ENCODE measurements at places on chromosomes 11 and 22.

DNA sequence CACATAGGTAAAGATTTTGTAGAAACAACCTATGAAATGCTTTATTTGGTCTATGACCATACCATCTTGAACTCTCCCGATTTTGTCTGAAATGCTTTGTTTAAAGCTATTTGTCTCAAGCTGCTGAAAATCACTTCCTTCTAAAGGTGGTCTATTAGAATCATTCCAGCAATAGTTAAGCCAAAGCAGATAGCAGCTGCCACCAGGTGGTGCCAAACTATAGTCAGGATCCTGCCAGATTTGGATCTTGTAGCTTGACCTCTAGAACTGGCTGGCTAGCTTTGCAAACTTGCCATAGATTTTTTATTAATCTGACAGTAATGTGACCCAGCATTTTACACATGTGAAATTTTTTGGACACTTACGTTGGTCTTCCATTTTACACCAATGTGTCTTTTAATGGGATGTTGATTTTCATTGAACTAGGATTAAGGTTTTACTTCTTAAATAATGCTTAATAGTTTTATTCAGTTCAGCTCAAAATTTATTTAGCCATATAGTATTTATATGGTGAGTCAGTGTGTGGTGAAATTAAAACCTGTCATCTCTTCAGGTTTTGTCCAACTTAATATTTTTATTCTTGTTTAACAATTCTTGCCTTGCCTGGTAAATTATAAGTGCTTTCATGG, 19.7 kb downstream of the CTR9 start:
- peak; percentile 46 for DNase-seq

DNA sequence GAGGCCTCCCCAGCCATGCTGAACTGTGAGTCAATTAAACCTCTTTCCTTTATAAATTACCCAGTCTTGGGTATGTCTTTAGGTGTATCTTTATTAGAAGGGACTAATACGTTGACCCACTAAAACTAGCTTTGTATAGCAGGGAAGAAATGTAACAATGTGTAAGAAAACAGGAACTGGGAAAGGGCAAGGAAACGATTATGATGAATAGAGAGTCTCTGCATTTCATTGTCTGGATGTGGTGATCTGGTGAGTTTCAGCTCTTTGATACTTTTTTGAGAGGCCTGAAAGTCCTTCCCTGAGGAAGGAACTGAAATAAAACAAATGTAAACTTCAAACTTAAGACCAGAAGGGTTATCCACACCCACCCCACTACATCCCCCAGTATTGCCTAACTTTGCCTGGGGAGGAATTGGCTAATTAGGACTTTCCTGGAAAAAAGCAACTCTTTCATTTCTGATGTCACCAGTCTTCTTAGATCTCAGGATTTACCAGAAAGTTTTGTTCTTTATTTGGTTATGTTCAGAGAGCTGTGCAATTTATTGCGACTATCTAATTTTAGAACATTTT, 119.0 kb downstream of the LDLRAD3 start:
- DNase-seq, result no peak

DNA sequence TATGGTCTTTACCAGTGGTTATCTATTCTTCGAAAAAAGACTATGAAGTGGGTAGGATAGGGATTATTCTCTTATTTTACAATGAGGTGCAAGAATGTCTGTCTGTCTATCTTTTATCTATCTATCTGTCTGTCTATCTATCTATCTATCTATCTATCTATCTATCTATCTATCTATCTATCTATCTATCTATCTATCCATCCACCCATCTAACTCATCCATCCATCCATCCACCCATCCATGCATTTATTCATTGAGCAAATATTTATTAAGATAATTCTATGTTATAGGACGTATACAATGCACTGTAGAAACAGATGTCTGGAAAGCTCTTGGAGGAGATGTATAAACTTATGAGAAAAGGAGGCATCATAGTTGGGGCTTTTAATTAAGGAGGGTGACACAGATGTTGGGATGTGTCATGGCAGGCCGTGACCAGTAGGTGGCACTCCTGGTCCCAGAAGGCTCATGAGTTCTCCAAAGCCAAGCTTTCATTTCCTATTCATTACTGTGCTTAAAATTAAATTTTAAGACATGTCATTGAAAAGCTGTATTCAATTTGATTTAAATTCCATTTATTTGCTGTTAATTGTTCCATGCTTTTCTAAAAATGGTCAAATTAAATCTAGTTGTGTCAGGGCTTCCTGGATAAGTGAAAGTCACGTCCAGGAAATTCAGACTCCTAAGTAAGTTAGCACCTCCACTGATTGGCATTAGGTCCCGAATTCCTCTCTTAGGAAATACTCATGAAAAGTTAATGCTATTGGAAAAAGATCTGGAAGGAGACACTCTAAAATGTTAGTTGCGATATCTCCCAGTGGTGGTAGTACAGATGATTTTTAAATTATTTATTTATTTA, 19.0 kb upstream of the E2F8 start:
- peak; percentile 81 for DNase-seq

GRCh38 chr11:34343153-34343552, 14.7 kb downstream of the ABTB2 start:
- no peak for DNase-seq

DNA sequence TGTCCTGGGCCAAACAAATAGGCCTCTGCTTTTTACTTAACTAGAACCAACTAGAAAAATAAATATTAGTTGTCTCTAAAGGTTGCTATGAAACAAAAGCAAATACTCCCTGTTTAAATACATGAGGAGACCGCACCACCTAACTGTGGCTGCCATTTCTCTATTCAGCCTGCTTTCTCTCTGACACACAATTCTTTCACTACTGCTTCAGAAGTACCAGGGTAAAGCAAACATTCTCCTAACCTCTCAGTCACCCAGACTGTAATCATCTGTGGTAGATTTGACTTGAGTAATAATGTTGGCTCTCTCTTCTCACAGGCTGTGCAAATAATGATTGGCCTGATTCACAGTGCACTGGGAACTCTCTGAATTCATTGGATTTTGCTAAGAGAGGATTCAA, 41.0 kb upstream of the MS4A8 start:
- DNase-seq, result no peak

DNA sequence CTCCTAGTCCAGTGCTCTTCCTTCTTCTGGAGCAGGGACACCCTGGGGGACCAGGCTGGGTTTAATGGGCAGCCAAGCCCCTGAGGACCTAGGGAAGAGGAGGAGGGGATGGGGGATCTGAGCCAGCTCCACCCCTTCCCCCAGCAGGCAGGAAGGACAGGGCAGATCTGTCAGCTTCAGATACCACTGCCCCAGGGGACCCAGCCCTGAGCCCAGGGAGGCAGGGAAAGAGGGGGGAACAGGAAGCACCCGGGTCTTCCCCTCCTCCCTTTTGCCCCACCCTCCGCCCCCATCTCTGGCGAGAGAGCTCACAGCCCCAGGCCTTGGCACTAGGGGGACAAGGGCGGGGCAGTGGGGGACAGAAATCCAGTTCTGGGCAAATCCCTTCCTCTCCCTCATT, 11.7 kb upstream of the SOX10 start:
- no peak for DNase-seq

DNA sequence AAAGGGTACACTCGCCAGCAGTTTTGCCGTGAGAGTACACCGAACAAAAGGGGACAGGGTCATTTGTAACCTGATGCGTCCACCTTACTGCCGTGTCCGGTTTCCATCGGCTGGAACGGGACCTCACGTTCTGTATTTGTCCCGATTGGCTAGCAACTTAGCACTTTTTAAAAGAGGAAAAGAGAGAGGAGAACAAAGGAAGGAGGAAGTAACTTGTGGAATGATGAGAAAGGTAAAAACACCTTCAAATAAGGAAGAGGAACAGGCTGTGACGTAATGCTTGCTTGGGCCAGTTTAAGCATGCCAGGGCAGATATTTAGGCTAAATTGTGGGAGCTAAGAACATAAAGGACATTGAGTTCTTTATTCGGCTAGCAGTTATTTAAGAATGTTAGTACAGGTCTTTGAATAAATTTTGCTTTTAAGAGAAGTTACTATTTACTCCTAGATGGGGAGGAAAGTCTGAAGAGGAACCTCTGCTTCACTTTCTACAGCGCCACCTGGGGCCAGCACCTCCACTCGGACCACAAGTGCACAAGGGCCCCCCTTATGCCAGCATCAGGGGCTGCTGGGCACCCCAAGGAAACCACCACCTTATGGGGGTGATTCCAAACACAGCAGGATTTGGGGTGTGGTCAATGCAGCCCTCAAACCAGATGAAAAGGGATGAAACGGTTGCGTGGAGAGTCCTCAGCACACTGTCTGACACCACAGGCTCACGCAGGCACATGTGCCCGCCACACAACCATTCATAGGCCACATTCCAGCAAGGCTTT, 5.8 kb downstream of the ARSA start:
- DNase-seq, result no peak

DNA sequence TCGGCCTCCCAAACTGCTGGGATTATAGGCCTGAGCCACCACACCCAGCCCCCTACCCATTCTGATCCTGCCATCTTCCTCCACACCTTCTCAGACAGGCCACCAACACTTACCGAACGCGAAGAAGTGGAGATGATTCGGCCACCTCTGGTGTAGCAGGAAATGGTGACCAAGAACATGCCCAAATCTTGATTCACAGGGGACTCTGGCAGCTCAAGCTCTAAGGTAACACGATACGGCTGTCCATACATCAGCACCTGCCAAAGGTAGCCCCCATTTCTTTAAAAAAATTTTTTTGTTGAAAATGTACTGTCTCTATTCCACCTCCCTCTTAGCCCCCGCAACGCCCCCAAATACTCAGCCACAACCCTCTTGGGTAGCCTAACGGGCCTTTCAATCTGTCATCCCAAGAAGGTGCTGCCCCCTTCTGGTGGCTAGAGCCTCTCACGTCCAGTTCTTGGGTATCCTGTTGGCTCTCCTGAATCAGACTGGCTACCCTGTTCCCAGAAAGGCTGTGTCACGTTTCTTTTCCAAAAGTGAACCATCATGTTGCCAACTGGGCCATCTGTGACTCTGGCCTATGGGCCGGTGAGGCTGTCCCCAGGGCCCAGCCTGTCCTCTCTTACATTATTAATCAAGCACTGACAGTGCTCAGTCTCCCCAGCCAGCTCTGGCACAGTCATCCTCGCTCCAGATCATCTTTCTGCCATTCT, 5.3 kb upstream of the LRRN4CL start:
- peak; percentile 84 for DNase-seq

GRCh38 chr22:32714458-32715430, 86.8 kb upstream of the TIMP3 start:
- DNase-seq, result no peak

DNA sequence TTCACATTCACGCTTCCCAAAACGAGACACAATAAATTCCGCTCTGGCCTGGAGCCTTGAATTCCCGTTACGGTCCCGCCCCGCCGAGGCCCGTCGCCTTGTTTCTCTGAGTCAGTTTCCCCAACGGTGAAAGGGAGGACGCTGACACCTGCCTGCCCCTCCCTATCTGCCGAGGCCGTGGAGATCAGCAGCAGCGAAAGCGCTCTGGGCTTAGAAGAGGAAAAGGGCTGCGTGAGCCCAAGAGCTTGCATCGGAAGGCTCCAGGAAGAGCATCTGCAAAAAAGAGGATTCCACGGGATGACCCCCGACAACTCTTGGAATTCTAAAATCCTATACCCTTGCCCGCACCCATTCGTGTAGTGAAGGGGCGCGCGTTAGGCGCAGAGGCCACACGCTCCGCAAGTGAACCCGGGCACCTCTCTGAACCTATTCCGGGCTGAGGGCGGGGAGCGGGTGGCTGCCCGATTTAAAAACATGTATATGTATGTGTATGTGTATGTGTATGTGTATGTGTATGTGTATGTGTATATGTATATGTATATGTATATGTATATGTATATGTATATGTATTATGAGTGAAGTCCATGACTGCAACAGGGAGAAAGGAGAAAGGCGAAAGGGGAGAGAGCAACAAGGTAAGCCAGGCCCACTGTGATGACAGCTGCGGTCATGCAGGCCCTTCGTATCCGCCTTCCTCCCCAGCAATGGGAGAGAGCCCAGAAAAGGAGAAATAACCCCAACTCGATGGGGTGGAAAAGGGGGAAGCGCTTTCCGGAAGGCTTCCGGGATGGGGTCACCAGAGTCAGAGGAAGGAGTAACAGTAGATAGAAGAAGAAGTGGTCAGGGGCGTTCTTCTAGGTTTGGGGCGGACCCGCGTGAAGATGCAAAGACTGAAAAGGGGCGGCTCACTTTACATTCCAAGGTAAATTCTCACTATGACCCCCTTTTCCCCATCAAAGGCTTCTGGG, 948 bp upstream of the MRTFA start:
- DNase-seq, result no peak

- no peak for DNase-seq
Observed at GRCh38 chr11:68763926-68764657, 12.8 kb upstream of the TESMIN start.

DNA sequence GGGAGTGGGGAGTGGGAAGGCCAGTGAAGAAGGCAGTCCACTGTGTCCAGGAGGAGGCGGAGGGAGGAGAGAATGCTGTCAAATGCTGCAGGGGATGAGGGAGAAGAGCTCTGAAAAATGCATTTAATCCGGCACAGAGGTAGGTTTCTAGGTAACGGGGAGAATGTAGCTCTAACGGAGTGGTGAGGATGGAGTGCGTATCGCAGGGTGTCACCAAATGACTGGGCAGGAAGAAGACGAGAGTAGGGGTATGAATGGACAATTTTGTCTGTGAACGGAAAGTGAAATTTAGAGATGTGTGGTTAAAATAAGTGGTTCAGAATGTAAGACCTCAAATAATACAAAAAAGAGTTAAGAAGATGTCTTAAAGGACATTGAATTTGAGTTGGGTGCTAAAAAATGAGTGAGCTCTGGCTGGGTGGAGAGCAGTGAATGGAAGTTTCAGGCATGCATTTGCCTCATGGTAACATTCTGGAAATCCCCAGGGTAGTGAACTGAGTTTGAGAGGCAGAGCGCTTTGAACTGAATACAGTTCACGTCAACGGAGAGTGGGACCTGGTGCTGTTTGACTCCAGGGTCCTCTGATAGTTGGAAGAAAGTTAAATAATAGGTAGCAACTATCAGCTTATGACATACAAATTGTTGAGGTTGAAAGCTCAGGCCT, 81.3 kb upstream of the CADM1 start:
- no peak for DNase-seq

- DNase-seq, result no peak
Observed at GRCh38 chr22:36608987-36609386, 80.0 kb upstream of the EIF3D start.

DNA sequence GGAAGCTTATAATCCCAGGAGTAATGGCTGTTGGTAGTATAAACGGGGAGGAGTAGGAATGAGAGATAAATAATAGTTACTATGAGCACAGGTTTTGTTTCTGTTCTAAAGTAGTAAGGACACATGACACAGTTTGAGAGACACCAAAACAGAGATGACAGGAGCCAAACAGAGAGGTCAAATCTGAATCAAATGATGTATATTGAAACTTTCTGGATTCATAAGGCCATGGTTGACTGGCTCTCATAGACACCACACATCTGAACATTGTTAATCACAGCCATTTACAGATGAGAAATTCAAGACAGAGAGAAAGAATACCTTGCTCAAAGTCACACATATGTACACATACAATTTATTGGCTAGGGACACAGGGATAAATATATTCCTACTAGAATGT, 63.4 kb upstream of the UCP3 start:
- no peak for DNase-seq

- no peak for DNase-seq
Observed at GRCh38 chr11:75135651-75136050, 15.3 kb upstream of the SLCO2B1 start.

GRCh38 chr11:77967121-77967520, 27.3 kb downstream of the INTS4 start:
- DNase-seq, result no peak

Measured in HAP-1 (cell line).